ENCODE measurements at places on chromosomes 13 and 19.
A peak's percentile ranks its signal among the peaks of the same experiment; 100 is the strongest.

DNA sequence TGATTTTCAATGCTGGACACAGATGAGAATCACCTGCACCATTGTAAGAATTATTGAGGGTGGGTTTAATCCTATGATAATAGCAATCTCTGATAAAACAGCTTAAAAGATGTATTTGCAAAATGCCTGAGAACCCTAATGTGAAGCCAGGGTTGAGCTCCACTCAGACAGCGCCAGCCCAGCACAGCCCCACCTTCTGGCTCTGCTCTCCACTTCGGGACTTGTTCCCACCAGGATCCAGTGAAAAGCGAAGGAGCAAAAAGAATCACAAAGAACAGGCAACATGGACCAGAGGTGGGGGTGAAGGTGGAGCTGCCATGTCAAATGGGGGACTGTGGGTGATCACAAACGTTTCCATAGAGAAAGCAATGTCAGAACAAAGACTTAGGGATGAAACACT lies 18.6 kb upstream of the ZNF816 start:
- DNase-seq = no peak

DNA sequence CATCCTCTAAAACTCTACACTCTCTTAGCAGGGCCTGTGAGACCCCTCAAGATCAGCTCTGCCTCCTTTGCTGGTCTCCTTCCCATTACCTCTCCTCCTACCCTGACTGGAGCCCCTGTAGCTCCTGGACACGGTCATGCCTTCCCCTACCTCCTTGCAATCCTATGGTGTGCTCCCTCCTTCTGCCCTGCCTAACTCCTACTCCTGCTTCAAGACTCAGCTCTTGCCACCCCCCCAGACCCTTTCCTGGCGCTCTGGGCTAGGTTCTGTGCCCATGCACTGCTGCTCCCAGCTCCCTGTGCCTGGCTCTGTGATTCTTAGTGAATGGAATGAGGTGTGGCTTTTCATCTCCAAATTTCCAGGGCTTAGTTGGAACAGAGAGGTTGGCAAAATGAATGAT lies 28.0 kb upstream of the TPTE2 start:
- DNase-seq = no peak

- no peak for DNase-seq
These were observed 350.5 kb downstream of the DACH1 start for GRCh38 chr13:71516521-71516920.

- no peak for DNase-seq
These were observed 6.9 kb upstream of the FOSB start for GRCh38 chr19:45460807-45461347.

DNA sequence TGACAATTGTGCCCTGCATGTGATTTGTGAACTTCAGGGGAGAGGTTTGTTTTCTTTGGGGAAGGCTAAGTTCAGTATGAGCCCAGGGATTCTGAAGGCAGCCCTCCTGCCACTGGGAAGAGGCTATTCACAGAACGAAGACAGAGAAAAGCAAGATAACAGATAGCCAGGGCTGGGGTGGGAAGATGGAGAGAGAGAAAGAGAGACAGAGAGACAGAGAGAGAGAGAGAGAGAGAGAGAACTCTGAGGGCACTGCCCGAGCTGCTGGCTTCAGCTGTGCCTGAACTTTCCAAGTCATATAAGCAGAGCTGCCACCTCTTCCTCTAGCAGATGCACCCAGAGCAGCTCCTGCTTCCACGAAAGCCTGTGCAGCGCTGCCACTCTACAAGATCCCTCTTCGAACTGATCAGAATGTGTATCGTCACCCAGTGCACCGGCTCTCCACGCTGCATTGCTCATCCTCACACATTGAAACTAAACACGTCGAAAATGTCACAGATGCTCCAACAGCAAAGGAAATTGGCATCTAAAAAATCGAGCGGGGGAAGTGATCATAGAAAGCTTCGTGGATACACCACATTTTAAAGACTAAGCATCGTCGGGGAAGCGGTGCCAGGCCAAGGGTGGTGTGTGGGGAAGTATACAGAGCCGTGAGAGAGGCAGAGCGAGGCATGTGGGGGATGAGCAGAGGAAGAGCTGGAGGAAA lies 81.8 kb upstream of the SIAH3 start:
- DNase-seq = no peak

GRCh38 chr19:31263328-31263727 lies 85.9 kb downstream of the TSHZ3 start:
- no peak for DNase-seq

DNA sequence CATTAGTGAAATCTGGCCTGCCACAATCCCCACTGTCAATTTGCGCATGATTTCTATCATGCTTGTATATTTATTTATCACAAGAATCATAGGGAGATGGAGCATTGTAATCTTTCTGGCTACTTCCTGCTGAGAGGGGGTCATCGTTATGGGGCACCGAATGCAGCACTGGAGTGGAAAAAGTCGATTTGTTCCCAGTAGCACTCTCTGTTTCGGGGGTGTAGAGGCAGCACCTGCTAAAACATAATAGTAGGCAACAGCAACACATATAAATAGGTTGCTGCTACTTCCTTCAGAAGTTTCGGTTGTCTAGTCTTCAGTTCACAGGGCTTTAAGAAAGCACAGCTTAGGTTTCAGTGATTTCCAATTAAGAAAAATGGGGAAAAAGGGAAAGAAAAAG lies 23.4 kb upstream of the CEACAM21 start:
- DNase-seq = no peak

DNA sequence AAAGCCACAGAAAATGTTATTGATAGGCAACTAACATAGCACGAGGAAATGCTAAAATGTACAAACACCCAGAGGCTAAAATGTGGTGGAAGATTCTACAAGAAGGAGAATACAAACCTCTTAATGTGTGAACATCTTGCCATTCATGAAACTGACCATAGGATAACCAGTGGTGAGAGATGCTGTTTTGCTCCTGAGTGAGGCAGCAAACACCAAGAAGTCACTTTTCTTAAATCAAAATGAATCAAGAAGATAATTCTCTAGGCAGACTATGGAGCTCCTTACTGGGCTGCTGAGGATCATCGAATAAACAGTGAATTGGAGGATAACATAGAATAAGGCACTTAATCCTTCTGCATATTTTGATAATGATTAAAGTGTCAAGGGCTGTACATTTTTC lies 375.4 kb upstream of the SLITRK6 start:
- DNase-seq = peak; percentile 2

- DNase-seq = no peak
These were observed 68.2 kb downstream of the CDADC1 start for GRCh38 chr13:49315756-49316482.

- peak; percentile 64 for DNase-seq
These were observed 125.3 kb downstream of the TSHZ3 start for GRCh38 chr19:31223740-31224534.

DNA sequence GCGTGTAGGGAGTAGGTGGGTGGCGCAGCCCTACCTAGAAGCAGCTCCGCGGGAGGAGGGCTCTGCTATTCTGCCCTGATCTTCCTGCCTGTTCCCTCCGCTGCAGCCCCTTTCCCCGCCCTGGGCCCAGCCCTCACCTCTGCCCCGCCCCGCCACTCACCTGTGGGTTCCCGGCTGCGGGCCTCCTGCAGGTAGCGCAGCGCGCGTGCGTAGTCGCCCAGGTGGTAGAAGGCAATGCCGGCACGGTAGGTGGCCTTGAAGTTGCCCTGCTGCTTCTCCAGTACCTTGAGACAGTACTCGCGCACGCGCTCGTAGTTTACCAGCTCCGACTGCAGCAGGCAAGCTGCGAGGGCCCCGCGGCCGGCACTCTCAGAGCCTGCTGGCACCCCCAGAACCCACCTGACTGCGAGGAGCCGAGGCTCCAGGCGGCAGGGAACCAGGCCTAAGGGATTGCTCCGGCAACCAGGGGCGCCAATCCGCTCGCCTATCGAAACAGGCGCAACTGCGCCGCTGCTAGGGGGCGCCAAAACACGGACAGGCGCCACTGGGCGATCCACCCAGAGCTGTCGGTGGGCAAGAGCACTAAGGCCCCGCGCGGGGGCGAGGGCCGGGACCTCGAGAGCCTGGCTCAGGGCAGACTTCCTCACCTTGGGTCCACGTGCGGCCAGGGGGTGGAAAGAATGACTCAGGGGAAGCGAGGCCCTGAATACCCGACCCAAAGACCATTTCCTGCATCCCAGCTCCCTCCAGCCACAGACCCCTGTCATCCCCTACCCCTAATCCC lies 965 bp downstream of the TTC9B start:
- DNase-seq = no peak

- no peak for DNase-seq
These were observed 48.5 kb upstream of the TUBGCP3 start for GRCh38 chr13:112636401-112636975.

Data from hindlimb muscle (tissue), 1 donor.